ENCODE measurements at places on chromosomes 12 and 14.

GRCh38 chr12:103947871-103948555 is 17.7 kb upstream of the TDG start:
- no peaks in the 10 kb centered on the region for H3K27me3 ChIP-seq
- peaks cover 42% of the 10 kb centered on the region for H3K36me3 ChIP-seq
- no peaks in the 10 kb centered on the region for H3K4me1 ChIP-seq
- no peak overlapping the region for H3K4me3 ChIP-seq
- no peak for DNase-seq

- H3K4me1 ChIP-seq: peaks cover 7% of the 10 kb centered on the region
- H3K4me3 ChIP-seq: no peak overlapping the region
- no peaks in the 10 kb centered on the region for H3K27me3 ChIP-seq
- H3K27ac ChIP-seq: no peak overlapping the region
These were observed 68.0 kb downstream of the PDE3A start for GRCh38 chr12:20436316-20436715.

DNA sequence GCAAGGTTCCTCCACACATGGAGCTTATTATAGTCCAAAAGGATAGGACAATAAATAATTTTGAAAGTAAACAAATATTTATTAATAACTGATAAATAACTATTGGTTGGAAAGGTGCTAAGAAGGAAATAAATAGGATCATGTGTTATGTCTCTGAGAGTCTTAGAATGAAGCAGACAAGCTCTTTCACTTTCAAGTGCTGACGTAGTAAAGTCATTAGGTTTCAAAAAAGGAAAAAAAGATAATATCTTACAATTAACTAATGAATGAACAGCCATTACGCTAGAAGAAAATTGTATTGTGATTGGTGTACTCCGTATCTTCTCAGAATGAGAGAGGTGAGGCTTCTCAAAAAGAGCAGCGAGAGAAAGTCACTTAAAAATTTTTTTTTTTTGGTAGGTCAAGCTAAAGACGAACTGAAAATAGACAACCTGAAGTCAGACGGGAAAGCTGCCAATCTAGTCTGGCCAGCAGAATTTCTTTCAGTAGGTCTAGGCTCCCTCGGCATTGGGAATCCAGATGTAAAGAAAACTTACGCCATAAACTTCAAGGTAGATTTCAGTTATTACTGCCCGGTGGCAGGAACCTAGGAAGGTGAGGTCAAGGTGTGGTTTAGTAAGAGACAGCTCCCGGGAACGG is 583 bp upstream of the LEMD3 start:
- no peak for DNase-seq
- H3K36me3 ChIP-seq: peaks cover 13% of the 10 kb centered on the region
- H3K4me3 ChIP-seq: peak overlapping the region; percentile 93
- H3K4me1 ChIP-seq: peaks cover 21% of the 10 kb centered on the region
- H3K27ac ChIP-seq: peak overlapping the region; percentile 98

DNA sequence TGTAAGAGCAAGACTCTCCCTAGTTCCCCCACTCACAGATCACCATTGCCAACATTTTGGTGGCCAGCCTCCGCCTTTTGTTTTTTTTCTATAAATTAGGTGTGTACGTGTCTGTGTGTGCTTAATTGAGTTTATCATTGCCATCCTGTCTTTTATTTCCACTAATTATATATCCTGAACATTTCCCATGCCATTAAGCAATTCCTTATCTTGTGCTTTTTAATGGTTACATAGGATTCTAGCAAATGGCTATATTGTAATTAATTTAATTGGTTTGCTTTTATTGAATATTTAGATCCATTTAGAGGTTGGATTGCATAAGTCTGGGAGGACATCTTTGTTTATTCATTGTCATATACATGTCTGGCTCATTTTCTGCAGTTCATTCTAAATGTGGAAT is 107.3 kb upstream of the RTL1 start:
- H3K27me3 ChIP-seq: peaks cover 2% of the 10 kb centered on the region
- no peak overlapping the region for H3K27ac ChIP-seq
- H3K4me1 ChIP-seq: no peaks in the 10 kb centered on the region
- no peak for DNase-seq

- no peaks in the 10 kb centered on the region for H3K36me3 ChIP-seq
- H3K27me3 ChIP-seq: peaks cover 6% of the 10 kb centered on the region
- no peak overlapping the region for H3K27ac ChIP-seq
- no peak for DNase-seq
These were observed 36.4 kb downstream of the MEG3 start for GRCh38 chr14:100862277-100862676.

DNA sequence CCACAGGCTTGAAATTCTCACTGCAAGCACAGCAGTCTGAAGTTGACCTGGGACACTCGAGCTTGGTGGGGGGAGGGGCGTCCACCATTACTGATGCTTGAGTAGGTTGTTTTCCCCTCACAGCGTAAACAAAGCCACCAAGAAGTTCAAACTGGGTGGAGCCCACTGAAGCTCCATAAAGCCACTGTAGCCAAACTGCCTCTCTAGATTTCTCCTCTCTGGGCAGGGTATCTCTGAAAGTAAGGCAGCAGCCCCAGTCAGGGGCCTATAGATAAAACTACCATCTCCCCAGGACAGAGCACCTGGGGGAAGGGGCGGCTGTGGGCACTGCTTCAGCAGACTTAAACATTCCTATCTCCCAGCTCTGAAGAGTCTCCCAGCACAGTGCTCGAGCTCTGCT is 31.7 kb upstream of the ST8SIA1 start:
- no peak overlapping the region for H3K4me3 ChIP-seq
- H3K27me3 ChIP-seq: peaks cover 14% of the 10 kb centered on the region
- no peak for DNase-seq
- no peaks in the 10 kb centered on the region for H3K4me1 ChIP-seq

DNA sequence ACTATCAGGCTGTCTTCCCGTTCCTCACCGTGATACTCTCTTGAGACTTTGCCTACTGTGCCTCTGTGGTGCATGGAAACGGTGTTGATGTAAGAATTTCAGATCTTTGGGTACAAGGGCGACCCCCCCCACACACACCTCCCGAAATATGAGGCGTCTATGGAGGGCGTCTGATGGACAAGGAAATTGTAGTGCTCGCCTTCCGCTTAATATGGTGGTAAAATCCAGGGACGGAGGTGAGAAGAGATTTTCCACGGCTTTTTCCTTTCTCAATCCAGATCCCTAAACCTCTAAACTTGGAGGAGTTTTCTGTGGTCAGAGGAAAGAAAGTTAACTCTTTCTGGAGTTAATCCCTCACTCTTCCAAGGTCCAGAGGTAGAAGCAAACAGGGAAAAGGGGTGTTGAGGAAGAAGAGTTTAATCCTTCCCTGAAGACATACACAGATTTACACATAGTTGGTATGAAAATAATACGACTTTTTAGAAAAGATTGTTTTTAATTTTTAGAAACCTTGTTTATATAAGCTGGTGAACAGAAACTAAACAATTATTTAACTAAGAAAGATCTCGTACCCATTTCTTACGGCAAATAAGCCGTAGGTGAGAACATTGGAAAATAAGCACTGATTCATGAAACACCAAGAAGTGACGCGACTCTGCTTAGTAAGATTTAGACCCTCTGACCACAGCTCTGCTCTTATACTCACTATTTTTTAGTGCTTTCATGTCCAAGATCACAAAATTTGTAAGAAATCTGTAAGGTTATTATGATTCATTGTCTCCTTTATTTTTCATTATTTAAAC is 23.1 kb upstream of the RNASE12 start:
- no peak overlapping the region for H3K27ac ChIP-seq
- no peak for DNase-seq
- H3K4me3 ChIP-seq: no peak overlapping the region
- no peaks in the 10 kb centered on the region for H3K36me3 ChIP-seq

- no peak for DNase-seq
- H3K27me3 ChIP-seq: peaks cover 31% of the 10 kb centered on the region
- H3K27ac ChIP-seq: no peak overlapping the region
- H3K4me3 ChIP-seq: no peak overlapping the region
These were observed 103.3 kb upstream of the FZD10 start for GRCh38 chr12:130058926-130059472.

DNA sequence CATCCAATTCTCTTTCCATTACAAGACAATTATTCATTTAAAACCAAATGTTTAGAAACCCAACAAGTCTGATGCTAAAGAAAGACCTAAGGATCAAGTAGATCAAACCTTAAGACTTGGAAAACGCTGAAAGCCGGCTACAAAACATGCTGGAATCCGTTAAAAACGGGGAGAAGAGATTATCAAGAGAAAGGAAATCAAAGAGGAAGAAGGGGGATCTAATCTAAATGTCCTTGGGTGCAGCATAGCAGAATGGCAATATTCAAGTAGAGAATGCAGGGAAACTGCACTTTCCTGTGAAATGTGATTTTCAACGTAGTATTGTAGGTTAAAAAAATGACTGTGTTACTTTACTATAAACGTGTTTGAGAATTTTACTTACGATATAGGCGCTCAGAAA is 1.3 kb downstream of the PPP1R13B start:
- H3K36me3 ChIP-seq: no peaks in the 10 kb centered on the region
- H3K27me3 ChIP-seq: peaks cover 23% of the 10 kb centered on the region
- peak overlapping the region; percentile 90 for H3K4me3 ChIP-seq

- DNase-seq: no peak
- H3K4me1 ChIP-seq: peaks cover 22% of the 10 kb centered on the region
- peak overlapping the region; percentile 88 for H3K4me3 ChIP-seq
- H3K27me3 ChIP-seq: peaks cover 72% of the 10 kb centered on the region
- H3K27ac ChIP-seq: peak overlapping the region; percentile 57
These were observed 1.5 kb downstream of the MYF6 start for GRCh38 chr12:80708975-80709328.

- peak overlapping the region; percentile 97 for H3K4me3 ChIP-seq
- peak overlapping the region; percentile 88 for H3K27ac ChIP-seq
- no peak for DNase-seq
- H3K27me3 ChIP-seq: no peaks in the 10 kb centered on the region
- H3K4me1 ChIP-seq: peaks cover 18% of the 10 kb centered on the region
These were observed 544 bp upstream of the TDP1 start for GRCh38 chr14:89955022-89955744.

- peaks cover 7% of the 10 kb centered on the region for H3K27me3 ChIP-seq
- H3K36me3 ChIP-seq: peaks cover 3% of the 10 kb centered on the region
- H3K27ac ChIP-seq: no peak overlapping the region
- peaks cover 24% of the 10 kb centered on the region for H3K4me1 ChIP-seq
These were observed 28.6 kb downstream of the PRICKLE1 start for GRCh38 chr12:42560977-42561376.

- no peak overlapping the region for H3K27ac ChIP-seq
- peaks cover 29% of the 10 kb centered on the region for H3K4me1 ChIP-seq
- H3K4me3 ChIP-seq: no peak overlapping the region
- H3K36me3 ChIP-seq: no peaks in the 10 kb centered on the region
- no peak for DNase-seq
These were observed 54.8 kb downstream of the NFKBIA start for GRCh38 chr14:35349496-35350365.

GRCh38 chr14:52219488-52220084 is 47.9 kb upstream of the PTGDR start:
- H3K27me3 ChIP-seq: peaks cover 5% of the 10 kb centered on the region
- H3K4me3 ChIP-seq: no peak overlapping the region
- no peaks in the 10 kb centered on the region for H3K4me1 ChIP-seq
- no peak overlapping the region for H3K27ac ChIP-seq

DNA sequence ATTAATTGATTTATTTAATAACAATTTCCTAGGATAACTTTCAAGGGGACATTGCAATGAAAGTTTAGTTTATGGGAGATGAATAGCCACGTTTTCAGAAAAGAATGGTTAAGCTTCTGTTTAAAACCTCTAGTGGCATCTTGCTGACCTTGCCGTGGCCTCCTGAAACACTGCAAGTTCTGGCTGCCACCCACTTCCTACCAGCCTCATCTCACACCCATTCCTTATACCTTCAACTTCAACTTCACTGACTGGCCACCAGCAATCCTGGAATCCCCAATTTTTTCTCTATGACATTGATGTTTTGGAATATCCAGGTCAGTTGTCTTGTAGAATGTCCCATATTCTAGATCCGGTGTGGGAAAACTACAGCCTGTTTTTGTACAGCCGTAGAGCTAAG is 5.2 kb upstream of the HELB start:
- no peak for DNase-seq
- no peaks in the 10 kb centered on the region for H3K4me1 ChIP-seq
- H3K4me3 ChIP-seq: no peak overlapping the region
- H3K27me3 ChIP-seq: peaks cover 27% of the 10 kb centered on the region
- H3K36me3 ChIP-seq: no peaks in the 10 kb centered on the region

- peaks cover 4% of the 10 kb centered on the region for H3K4me1 ChIP-seq
- H3K27ac ChIP-seq: no peak overlapping the region
- no peak overlapping the region for H3K4me3 ChIP-seq
- no peaks in the 10 kb centered on the region for H3K27me3 ChIP-seq
- H3K36me3 ChIP-seq: no peaks in the 10 kb centered on the region
These were observed 670.5 kb upstream of the ATXN7L3B start for GRCh38 chr12:73867147-73867546.

DNA sequence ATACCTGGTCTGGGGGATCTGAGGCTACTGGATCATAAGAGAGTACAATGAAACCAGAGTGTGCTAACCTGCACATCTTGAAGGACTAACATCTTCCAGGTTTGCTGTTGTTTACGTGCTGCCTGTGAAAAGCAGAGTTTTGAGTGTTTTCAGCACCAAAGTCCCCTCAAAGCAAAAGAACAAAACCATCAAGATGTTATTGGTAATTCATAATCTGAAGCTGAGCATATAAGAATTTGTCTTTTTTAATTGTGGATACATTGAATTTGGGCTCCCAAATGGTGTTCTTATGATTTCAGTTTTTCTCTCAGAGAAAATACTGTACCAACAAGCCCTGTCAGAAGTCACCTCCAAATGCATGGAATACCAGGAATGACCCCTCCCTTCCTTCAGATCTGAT is 110.2 kb downstream of the BTG1 start:
- DNase-seq: no peak
- peak overlapping the region; percentile 20 for H3K4me3 ChIP-seq
- H3K27ac ChIP-seq: peak overlapping the region; percentile 55
- H3K27me3 ChIP-seq: no peaks in the 10 kb centered on the region

DNA sequence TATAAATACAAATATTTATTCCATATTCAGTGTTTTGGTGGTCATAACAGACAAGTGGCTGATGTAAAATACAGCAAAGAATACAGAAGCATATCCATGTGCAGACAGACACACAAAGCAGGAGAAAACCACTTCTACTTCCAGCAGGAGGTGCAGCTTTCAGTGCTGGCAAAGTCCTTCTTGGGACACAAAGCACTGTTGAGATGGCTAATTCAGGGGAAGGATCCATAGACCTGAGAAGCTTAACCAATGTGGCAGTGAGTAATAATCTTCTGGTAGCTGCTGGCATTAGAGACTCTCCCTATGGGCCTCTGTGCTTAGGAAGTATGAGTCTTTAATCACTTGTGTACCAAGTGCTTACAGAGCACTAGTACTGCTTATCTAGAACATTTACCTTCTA is 26.8 kb downstream of the AMN1 start:
- no peak overlapping the region for H3K4me3 ChIP-seq
- H3K27ac ChIP-seq: no peak overlapping the region
- H3K27me3 ChIP-seq: no peaks in the 10 kb centered on the region
- no peak for DNase-seq

- H3K4me1 ChIP-seq: peaks cover 4% of the 10 kb centered on the region
- no peak for DNase-seq
- no peak overlapping the region for H3K27ac ChIP-seq
- no peak overlapping the region for H3K4me3 ChIP-seq
- H3K36me3 ChIP-seq: no peaks in the 10 kb centered on the region
These were observed 8.9 kb upstream of the SAV1 start for GRCh38 chr14:50676814-50677516.
